Stimulated activated CD4-positive, alpha-beta T cell treated with anti-CD3 and anti-CD28 coated beads, Interleukin-12 subunit alpha, Interleukin-12 subunit beta, amount 100 ng/mL, for 4 hours (primary cell): ENCODE measurements at places on chromosomes 1 and 21.

DNA sequence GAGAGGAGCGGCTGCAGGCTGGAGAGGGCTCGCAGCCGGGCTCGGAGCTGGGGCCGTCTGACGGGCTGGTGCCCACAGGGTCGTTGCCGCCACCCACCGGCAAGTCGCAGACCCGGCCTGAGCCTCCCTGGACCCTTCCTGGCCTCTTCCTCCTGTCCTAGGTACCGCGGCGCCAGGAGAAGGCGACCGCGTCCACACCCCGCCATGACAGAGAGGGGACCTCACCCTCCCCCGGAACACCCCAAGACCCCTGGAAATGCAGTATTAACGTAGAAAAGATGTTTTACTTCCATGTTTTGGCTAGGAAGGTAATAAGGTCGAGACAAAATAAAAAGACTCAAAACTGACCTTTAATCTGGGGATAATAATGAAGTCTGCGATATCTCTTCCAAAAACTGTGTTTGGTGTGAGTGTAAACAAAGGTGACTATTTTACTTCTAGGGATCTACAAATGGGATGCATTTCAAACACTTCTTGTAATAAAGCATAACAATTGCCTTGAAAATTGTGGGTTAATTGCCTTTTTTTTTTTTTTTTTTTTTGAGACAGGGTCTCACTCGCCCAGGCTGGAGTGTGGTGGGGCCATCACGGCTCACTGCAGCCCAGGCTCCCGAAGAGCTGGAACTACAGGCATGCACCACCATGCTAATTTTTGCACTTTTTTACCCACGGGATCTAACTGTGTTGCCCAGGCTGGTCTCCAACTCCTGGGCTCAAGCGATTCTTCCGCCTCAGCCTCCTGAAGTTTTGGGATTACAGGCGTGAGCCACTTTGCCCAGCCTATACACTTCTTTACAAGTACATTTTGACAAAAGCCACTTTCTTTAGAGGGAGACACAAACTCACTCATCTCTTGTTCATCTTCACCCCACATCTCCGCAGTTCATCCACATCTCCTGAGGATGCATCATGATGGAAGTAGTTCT is 838 bp upstream of the RSRP1 start:
- DNase-seq = no peak

DNA sequence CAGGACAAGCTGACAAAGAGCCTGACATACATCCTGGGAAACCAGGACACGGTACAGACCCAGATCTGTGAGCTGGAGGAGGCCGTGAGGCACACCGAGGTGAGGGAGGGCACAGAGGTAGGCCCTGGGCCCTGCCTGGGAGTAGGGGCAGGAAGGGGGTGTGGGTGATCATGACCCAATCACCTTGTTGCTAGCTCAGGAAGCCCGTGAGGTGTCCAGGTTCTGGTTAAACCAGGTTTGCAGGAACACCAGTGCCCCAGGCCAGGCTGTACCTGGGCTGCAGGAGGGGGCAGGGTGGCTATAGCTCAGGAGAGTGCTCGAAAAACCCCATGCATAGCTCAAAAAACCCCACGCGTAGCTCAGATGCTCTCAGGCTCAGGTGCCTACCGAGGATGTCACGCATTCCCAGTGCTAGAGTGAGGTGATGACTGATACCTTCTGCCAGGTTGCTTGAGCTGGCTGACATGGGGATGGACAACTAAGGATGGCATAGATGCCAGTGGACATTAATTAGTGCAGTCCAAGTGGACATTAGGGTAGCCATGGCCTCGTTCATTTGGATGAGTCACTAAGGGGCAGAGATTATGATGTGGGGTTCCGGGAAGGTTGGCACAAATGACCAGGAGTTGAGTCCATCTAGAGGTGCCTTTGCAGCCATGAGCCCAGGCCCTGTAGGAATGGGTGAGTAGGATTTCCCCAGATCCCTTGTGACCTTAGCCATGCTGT is 3.7 kb downstream of the TRIM46 start:
- no peak for DNase-seq

DNA sequence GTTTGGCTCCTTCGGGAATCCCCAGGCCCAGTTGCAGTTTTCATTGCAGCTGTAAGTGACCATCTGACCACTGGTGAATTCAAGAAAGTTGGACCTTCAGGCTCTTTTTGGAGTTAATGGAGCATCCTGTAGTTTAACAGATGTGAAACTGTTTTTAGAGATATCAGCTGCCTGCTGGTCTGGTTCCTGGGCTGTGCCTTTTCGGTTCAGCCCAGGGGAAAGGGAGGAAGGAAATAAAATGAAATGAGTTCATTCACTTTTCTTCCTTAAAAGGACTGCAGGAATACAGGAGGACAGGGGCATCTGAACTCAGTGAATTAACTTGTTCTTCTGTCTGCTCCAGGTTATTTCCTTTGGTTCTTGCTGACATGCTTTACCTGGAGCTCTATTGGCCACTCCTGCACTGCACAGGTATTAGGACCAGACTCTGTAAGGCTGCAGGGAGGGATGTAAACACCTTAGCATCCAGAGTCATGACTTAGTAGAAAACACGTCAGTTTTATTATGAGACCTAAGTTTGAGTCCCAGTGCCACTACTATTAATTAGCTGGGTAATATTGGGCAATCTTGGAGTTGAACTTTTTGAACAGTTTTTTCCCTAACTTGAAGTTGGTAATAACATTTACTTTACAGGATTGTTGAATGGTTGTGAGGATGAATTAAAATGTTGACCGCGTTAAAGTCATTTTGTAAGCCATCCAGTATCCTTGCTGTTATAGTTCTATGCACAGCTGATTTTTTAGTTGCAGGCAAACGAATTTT is 83.6 kb downstream of the LRRC8D start:
- no peak for DNase-seq

- no peak for DNase-seq
These were observed 23.5 kb upstream of the RNU1-4 start for GRCh38 chr1:16716691-16717335.

GRCh38 chr1:29808141-29808995 is 572.0 kb downstream of the PTPRU start:
- DNase-seq = no peak

GRCh38 chr21:29674343-29674742 is 265.5 kb downstream of the GRIK1 start:
- DNase-seq = no peak

DNA sequence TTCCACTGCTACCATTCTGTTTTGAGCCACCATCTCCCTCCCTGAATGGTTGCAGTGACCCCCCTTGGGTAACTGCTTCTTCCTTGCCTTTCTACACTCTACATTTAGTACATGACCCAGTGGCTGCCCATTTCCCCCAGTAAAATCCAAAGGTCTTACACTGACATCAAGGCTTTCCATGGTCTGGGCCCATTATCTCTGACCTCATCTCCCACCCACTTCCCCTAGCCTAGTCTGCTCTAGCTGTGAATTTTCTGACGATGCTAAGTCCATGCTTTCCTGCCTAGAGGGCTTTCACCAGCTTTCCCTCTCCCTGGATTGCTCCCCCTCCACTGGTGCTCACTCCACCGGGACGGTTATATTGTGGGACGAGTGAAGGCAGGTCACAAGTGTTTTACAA is 219.2 kb downstream of the RYR2 start:
- DNase-seq = no peak

GRCh38 chr1:27430903-27431600 is 38.6 kb downstream of the GPR3 start:
- no peak for DNase-seq

GRCh38 chr1:48493041-48493440 is 21.0 kb upstream of the SPATA6 start:
- no peak for DNase-seq

DNA sequence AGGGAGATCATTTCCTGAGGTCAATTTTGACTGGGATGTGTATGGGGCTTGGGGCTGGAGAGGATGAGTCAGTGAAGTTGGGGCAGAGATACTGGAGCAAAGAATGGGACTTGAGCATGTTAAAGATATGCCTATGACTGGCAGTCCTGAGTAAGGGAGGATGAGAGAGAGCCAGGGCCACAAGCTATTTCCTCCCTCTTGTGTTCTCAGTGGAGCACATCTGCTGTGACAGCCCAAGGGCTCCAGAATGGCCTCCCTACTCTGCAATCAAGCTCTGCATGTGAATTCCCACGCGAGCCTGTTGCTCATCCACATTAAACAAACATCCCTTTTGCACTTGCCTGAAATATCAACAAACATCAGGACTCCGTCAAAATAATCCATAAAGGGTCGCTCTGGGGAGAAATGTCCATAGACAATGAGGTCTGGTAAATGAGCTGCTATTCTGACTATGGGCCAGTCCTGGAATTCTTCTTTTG is 9.2 kb downstream of the ADCY10 start:
- DNase-seq = no peak

DNA sequence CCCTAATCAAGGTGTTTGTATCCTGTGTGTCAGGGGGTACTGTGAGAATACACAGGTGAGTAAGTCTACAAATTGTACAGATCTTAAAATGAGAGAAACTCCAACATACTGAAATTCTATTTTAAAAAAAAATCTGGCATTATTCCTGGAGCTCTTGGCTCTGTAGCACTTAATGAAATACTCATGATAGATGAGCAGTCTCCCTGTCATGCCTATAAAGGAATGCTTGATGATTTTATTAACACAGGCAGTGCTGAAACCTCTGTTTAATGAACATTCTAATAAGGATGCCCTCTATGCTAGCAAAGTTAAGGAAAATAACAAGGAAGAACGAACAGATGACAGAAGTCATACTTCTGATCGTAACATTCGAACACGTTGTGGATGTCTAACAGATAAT is 233.9 kb upstream of the NEGR1 start:
- no peak for DNase-seq

DNA sequence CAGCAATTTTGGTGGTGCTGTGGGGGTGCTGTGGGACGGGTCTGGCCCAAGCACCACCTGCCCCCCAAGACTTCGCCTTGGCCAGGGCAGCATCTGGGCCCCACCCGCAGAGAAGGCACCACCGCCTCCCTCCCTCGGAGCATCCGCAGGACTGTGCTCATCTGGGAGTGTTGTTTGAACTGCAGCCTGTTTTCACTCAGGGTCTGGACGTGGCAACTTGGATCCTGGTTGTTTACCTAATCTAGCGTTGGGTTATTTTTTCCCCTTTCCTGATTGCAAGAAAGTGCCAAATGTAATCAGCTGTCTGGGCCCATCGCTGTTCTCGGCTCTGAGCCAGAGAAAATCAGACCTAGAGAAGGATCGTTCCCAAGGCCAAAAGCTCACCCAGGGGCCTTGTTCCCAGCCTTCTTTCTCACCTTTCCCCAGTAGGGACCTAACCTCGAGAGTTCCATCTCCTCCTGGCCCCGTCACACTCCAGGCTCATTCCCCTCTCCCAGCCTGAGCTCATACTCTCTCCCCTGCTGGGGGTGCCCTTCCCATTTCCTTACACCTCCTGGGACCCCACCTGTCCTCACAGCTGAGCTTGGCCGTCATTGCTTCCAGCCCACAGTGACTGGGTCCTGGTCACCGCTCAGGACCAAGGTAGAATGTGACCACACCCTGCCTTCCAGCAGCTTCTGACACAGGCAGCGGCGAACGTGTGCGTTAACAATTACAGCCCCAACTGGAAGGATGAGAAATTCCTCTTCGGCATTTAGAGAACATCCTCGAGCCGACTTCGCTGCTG is 72.0 kb upstream of the FAM20B start:
- no peak for DNase-seq

- DNase-seq = no peak
These were observed 92.1 kb upstream of the RGS18 start for GRCh38 chr1:192066202-192066601.

DNA sequence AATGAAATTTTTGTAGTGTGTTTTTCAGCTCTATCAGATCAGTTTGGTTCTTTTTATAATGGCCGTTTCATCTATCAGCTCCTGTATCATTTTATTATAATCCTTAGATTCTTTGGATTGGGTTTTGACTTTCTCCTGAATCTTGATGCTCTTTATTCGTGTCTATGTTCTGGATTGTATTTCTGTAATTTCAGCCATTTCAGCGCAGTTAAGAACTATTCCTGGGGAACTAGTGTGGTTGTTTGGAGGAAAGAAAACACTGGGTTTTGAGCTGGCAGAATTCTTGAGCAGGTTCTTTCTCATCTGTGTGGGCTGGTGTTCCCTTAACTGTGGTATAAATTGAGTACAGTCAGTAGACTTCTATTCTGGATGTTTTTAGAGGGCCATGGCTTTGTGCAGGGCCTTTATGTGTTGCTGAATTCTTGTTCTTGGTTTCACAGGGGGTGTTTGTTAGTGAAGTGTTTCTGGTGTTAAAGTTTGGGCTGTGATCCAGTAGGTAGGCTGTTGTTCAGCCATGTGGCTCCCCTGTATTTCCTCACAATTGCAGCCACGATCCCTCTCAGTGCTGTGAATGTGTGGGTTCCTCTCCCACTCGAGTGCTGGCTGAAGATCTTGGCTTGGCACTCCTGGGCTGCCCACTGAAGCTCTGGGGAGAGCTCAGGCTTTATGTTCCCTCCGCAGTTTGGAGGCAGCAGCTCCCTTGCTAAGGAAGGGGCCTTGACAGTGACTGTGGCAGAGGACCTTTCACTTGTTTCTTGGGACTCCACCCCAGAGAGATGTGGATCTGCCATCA is 56.0 kb upstream of the CCDC190 start:
- no peak for DNase-seq

- no peak for DNase-seq
These were observed 12.7 kb downstream of the C1QB start for GRCh38 chr1:22665752-22666151.

DNA sequence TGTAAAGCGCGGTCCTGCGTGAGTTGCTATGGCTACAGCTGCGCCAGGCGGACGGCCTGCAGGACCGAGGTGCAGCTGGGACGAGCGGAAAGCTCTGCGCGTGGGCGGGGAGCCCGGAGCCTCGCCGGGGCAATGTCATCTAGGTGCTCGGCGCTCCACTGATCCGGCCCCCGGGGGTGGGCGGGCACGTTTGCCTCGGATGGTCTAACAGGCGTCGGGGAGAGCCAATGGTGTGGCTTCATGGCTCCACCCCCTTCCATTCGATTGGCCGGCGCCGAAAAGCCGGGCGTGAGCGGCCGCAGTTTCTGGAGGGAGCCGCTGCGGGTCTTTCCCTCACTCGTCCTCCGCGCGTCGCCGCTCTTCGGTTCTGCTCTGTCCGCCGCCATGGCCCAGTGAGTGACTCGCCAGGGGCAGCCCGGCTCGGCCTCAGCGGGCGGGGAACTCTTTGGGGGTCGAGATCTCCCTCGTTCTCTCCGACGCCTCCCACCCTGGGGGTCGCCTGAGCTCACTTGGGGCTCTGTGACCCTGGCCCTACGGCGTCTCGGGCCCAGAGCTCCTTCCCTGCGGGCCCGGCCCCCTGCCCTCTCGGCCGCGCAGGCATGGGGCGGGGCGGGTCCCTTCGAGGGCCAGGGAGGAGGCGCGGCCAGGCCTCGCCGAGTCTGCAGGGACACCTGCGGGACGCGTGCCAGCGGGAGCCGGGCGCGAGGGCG is at the start of gene PGD:
Gene PGD, plus strand, starts transcription at position 331 of the 710 bp plus-strand sequence. Its CDS starts 54 bp downstream, at position 385.
- DNase-seq = peak; percentile 97
